ENCODE measurements at places on chromosomes 1 and 21. TPM values are rescaled to one million over a fixed set of nuclear protein-coding genes. Genes with fewer than 3 reads are reported as not detected.

SPRR2B gene
- not detected for total RNA-seq

DNA sequence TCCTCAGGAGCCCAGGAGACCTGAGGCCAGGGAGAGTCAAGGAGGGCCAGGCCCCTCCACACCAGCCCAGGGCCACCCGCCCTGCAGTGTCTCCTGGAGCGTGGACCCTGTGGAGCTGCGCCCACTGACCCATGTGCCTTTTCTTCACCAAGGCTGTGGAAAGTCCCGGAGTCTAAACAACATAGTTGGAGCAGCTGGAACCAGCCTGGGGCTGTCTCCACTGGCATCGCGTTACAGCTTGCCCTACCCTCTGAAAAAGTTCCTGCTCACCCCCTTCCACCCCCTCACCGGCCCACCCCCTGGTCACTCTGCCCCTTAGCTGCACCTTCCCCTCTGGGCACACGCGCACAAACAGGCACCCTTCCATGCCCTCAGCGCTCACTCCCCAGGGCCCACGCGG, 18.3 kb downstream of the KCNC4 start:
- DNase-seq, result no peak

GRCh38 chr1:185775501-185775900, 41.3 kb downstream of the HMCN1 start:
- DNase-seq, result no peak

EPS15 gene
- total RNA-seq, result 61.6 TPM

EPHA2 gene
- total RNA-seq, result 0.19 TPM

GJA8 gene
- total RNA-seq, result not detected

DNA sequence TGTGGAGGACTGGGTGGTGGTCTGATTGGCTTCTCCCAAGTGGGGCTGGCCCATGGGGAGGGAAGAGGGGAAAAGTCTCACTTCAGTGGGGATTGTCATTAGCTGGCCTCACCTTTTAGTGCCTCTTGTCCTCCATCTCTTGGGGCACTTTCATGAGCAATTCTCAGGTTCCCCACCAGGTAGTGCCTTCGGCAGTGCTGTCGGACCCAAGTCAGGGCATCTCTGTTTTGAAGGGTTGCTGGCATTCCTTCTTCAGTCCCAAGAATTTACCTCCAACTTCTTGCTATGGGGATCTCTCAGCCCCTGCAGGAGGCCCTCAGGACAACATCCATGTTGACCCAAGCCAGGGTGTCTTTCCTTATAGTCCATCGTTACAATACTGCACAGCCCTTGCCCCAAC, 54.7 kb upstream of the F3 start:
- DNase-seq, result no peak

Measured in activated CD4-positive, alpha-beta T cell treated with anti-CD3 and anti-CD28 coated beads for 36 hours (primary cell).